H9 (cell line): ENCODE measurements at places on chromosomes 5 and 9. TPM values are rescaled to one million over a fixed set of nuclear protein-coding genes. Genes with fewer than 3 reads are reported as not detected.

Gene PCSK5
- 6.3 and 7.5 TPM in 2 replicates for total RNA-seq

Gene MROH2B
- not detected in 2 replicates for total RNA-seq

Gene TAS2R1
- not detected in 2 replicates for total RNA-seq

Gene FOXD4L3
- total RNA-seq = 0.26 TPM in 1 of 2 replicates, not detected in the other

Gene CDH18
- 0.61 TPM in 1 of 2 replicates, not detected in the other for total RNA-seq

Gene PCDHGB1
- 5.0 and 5.2 TPM in 2 replicates for total RNA-seq

GRCh38 chr9:115262952-115263351 is 145.0 kb upstream of the TNC start:
- no peaks in the 10 kb centered on the region for H3K27me3 ChIP-seq
- no peak overlapping the region for H3K4me3 ChIP-seq
- no peaks in the 10 kb centered on the region for H3K36me3 ChIP-seq
- H3K4me1 ChIP-seq = no peaks in the 10 kb centered on the region; the same call in 1 of the 2 replicates
- H3K27ac ChIP-seq = no peak overlapping the region

DNA sequence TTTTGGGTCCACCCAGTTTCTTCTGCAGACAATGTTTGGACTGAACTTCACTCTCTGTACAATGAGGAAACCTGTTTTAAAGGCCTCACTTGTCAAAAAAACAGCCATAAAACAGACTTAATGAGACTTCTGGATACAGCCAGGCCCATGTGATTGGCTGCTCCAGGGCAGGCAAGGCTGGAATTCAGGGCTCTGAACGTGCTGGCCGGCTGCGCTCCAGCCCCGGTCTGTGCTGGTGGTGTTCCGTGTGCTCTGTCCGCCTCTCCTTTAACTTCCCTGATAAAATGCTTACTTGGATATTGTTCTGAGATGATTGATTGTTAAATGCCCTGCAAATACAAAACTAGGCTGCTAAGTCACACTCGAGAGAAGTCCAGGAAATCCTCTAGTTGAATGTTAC is 131.2 kb upstream of the KLF4 start:
- no peak overlapping the region for H3K4me3 ChIP-seq
- no peak for DNase-seq
- H3K36me3 ChIP-seq = no peaks in the 10 kb centered on the region
- no peaks in the 10 kb centered on the region for H3K27me3 ChIP-seq
- no peaks in the 10 kb centered on the region for H3K4me1 ChIP-seq

DNA sequence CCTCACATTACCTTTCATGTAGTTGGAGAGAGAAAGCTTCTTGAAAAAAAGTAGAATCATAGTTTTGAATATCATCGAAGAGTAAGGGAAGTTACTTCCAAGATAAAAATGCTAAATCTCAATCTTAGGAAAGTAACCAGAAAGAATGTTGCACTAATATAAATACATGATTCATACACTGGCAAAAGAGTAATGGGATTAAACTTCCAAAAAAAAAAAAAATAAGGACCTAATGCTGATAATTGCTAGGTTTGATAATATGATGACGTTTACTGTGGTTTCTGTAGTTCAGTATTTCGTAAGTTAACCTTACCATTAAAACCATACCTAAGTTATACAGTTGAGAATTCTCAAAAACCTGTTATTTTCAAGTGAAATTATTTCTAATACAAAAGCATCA is 573.8 kb upstream of the CDH9 start:
- DNase-seq = no peak
- H3K27ac ChIP-seq = no peak overlapping the region
- H3K36me3 ChIP-seq = no peaks in the 10 kb centered on the region; the same call in none of the 2 replicates
- H3K27me3 ChIP-seq = no peaks in the 10 kb centered on the region

DNA sequence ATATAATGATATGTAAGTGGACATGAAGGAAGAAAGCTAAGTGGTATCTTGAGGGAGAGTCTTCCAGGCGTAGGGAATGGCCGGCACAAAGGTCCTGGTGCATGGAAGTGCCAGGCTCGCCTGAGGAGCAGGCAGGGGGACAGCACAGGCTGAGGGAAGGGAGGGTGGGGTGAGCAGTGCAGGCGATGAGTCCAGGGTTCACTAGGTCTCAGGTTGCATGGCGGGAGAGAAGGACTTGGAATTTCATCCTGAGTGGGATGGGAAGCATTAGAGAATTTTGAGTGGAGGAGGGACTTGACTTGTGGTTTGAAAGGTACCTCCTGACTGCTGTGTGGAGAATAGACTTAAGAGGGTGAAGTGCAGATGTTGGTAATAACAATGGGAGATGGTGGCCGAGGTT is 268.9 kb downstream of the ARHGEF28 start:
- H3K4me1 ChIP-seq = no peaks in the 10 kb centered on the region
- no peak overlapping the region for H3K27ac ChIP-seq
- no peaks in the 10 kb centered on the region for H3K36me3 ChIP-seq
- no peak overlapping the region for H3K4me3 ChIP-seq
- H3K27me3 ChIP-seq = no peaks in the 10 kb centered on the region

GRCh38 chr5:174337276-174338184 is 292.0 kb downstream of the NSG2 start:
- no peak for DNase-seq
- H3K27me3 ChIP-seq = no peaks in the 10 kb centered on the region
- no peaks in the 10 kb centered on the region for H3K4me1 ChIP-seq
- H3K27ac ChIP-seq = no peak overlapping the region
- H3K36me3 ChIP-seq = no peaks in the 10 kb centered on the region

DNA sequence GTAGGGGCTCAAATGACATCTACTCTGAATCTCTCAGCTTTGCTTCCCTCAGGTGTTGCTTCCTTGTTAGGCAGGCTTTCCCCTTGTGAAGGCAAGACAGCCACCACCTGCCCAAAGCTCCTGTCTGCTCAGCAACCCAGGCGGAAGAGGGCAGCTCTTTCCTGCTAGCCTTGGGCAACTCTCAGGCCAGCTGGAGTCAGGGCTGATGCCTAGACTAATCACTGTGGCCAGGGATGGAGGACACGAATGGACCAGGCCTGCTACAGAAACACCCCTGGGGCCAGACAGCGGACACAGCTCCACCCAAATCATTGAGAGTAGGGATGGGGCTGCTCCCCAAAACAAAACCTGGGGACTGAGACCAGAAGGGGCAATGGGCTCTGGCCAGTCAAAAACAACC is 138.0 kb downstream of the MTX3 start:
- DNase-seq = no peak
- no peak overlapping the region for H3K4me3 ChIP-seq
- no peaks in the 10 kb centered on the region for H3K27me3 ChIP-seq
- no peaks in the 10 kb centered on the region for H3K4me1 ChIP-seq

DNA sequence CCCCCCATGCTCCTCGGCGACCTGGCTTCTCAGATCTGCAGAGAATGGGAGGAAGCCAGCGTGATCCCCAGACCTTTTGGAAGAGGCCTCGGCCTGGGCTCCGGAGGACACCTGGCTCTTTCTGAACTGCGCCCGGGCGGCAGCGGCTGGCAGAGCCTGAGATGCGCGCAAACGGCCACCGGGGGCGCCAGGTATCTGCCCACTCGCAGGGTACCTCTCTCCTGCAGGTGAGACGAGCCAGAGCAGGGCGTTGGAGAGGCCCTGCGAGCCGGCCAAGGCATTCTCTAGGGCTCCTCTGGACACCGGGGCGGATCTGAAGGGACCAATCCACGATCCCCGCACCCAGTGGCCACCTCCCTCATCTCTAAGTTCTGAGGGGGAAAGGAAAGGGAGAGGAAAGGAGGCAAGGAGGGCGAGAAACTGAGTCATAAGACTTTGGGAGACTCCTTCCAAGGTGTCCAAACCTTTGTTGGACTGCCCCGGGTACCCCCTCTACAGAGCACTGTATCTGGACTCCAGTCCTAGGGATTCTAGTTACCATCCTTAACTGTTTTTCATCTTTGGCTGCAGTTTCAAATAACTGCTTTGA is 55.0 kb upstream of the SLC46A2 start:
- peak; percentile 90 for DNase-seq
- H3K4me3 ChIP-seq = no peak overlapping the region
- peaks cover 2% of the 10 kb centered on the region; the same call in 1 of the 3 replicates for H3K36me3 ChIP-seq
- no peaks in the 10 kb centered on the region for H3K4me1 ChIP-seq

GRCh38 chr9:19924080-19924479 is 135.2 kb upstream of the SLC24A2 start:
- no peaks in the 10 kb centered on the region for H3K36me3 ChIP-seq
- H3K4me3 ChIP-seq = no peak overlapping the region
- H3K27me3 ChIP-seq = no peaks in the 10 kb centered on the region
- H3K27ac ChIP-seq = no peak overlapping the region
- no peaks in the 10 kb centered on the region for H3K4me1 ChIP-seq
- no peak for DNase-seq

DNA sequence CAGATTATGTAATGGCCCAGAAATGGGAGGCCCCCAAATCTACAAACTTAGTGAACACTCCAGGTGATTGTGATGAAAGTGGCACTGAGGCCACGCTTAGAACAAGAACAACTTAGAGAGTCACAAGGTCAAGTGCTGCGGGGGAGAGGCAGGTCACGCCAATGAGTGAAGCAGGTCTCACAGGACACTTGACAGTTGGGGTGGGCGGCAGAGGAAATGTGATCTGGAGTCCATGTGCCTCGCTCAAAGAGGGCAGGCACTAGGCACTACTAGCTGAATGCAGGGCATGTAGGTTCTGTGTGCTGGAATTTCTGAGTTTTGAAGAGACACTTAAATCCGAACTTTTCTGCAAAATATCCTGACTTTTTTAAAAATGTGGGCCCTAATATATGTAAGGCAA is 193.2 kb upstream of the RORB start:
- no peak overlapping the region for H3K4me3 ChIP-seq
- no peaks in the 10 kb centered on the region for H3K4me1 ChIP-seq
- H3K27me3 ChIP-seq = no peaks in the 10 kb centered on the region

DNA sequence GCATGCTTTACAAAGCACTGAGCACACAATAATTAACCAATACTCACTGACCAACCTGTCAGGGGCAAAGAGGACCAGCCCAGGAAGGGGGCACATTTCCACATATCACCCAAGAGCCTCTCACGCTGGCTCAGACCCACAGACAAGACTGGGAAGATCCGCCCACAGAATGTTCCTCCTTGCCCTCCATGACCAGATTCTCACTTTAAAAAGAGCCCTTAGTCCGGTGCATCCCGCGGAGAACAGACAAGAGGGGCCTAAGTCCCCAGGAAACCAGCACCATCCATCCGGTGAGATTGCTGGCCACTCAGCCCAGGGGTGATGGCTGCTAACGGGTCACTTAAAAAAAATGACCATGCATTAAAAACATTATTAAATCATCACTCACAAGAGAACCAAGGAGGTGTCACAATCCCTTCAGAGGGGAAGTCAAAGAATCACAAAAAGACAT is 32.9 kb downstream of the SEMA4D start:
- no peak overlapping the region for H3K27ac ChIP-seq
- no peaks in the 10 kb centered on the region for H3K27me3 ChIP-seq
- no peak for DNase-seq
- H3K36me3 ChIP-seq = peaks cover 2% of the 10 kb centered on the region; the same call in 2 of the 3 replicates
- peaks cover 22% of the 10 kb centered on the region for H3K4me1 ChIP-seq
- H3K4me3 ChIP-seq = no peak overlapping the region

DNA sequence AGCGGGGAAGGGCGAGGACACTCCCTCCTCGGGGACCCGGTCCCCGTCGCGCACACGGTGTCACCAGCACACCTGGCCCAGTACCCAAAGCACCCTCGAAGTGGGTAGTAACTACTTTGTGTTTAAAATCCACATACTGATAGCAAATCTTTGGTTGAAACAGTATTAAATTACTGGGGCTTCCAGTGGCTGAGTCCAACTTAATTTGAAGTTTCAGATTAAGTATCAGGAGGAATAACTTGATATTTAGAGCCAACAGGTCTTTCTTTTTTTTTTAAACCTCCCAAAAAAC is 615 bp downstream of the ATG10 start:
- H3K4me3 ChIP-seq = peak overlapping the region; percentile 69
- no peak for DNase-seq
- peaks cover 11% of the 10 kb centered on the region for H3K36me3 ChIP-seq
- H3K4me1 ChIP-seq = no peaks in the 10 kb centered on the region
- no peaks in the 10 kb centered on the region for H3K27me3 ChIP-seq

GRCh38 chr5:173917788-173918786 is 29.9 kb downstream of the CPEB4 start:
- DNase-seq = peak; percentile 57
- no peak overlapping the region for H3K4me3 ChIP-seq
- no peaks in the 10 kb centered on the region for H3K36me3 ChIP-seq
- H3K27ac ChIP-seq = peak overlapping the region; percentile 46
- peaks cover 7% of the 10 kb centered on the region; the same call in 1 of the 2 replicates for H3K4me1 ChIP-seq
- H3K27me3 ChIP-seq = no peaks in the 10 kb centered on the region

- no peaks in the 10 kb centered on the region for H3K36me3 ChIP-seq
- no peaks in the 10 kb centered on the region; the same call in 1 of the 2 replicates for H3K4me1 ChIP-seq
- H3K4me3 ChIP-seq = no peak overlapping the region
- DNase-seq = no peak
- no peak overlapping the region for H3K27ac ChIP-seq
- H3K27me3 ChIP-seq = no peaks in the 10 kb centered on the region
Measured at GRCh38 chr9:8621416-8621815, 821.8 kb upstream of the DMAC1 start.

DNA sequence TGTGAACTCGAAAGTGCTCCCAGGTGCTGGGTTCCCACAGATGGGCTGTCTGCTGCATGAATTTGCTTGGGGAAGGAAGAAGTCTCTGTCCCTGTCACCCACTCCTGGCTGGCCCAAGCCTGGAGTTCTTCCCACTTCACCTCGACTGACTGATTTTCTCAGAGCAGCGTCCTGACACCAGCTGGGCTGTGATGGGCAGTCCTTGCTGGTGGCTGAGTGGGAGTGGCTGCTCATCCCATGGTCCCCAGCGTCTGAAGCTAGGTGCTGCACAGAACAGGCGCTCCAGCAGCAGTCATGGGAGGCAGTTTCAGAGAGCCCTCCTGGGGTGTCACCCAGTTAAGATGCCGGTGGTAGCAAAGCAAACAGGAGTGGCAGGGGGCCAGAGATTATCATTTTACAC is 10.1 kb upstream of the NEURL1B start:
- H3K27ac ChIP-seq = no peak overlapping the region
- peak; percentile 29 for DNase-seq
- peaks cover 11% of the 10 kb centered on the region; the same call in 1 of the 2 replicates for H3K4me1 ChIP-seq
- H3K4me3 ChIP-seq = no peak overlapping the region
- H3K36me3 ChIP-seq = no peaks in the 10 kb centered on the region

DNA sequence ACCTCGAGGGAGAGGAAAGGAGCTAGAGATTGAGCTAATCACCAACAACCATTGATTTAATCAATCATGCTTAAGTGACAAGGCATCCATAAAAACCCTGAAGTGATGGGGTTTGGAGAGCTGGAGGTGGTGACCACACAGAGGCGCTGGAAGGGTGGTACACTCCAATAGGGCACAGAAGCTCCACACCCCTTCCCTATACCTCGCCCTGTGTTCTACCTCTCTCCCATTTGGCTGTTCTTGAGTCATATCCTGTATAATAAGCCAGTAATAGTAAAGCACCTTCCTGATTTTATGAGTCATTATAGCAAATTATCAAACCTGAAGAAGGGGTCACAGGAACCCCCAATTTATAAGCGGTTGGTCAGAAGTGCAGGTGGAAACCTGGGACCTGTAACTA is 18.3 kb downstream of the ACTL7B start:
- no peaks in the 10 kb centered on the region for H3K4me1 ChIP-seq
- no peak overlapping the region for H3K4me3 ChIP-seq
- DNase-seq = no peak
- no peaks in the 10 kb centered on the region for H3K36me3 ChIP-seq

- H3K36me3 ChIP-seq = no peaks in the 10 kb centered on the region
- no peak overlapping the region for H3K27ac ChIP-seq
- no peak overlapping the region for H3K4me3 ChIP-seq
- DNase-seq = no peak
- no peaks in the 10 kb centered on the region for H3K27me3 ChIP-seq
Measured at GRCh38 chr9:102113191-102113590, 374.7 kb upstream of the GRIN3A start.

- H3K36me3 ChIP-seq = peaks cover 47% of the 10 kb centered on the region
- DNase-seq = no peak
- H3K27me3 ChIP-seq = no peaks in the 10 kb centered on the region
- H3K4me3 ChIP-seq = no peak overlapping the region
- H3K27ac ChIP-seq = no peak overlapping the region
Measured at GRCh38 chr5:169071-169727, 22.1 kb upstream of the LRRC14B start.
